T47D (cell line): ENCODE measurements at places on chromosomes 4 and X.

- no peak for DNase-seq
These were observed 14.8 kb downstream of the ADGRA3 start for GRCh38 chr4:22500831-22501714.

GRCh38 chrX:2502120-2502667 lies 1.4 kb upstream of the DHRSX start:
- no peak for DNase-seq

DNA sequence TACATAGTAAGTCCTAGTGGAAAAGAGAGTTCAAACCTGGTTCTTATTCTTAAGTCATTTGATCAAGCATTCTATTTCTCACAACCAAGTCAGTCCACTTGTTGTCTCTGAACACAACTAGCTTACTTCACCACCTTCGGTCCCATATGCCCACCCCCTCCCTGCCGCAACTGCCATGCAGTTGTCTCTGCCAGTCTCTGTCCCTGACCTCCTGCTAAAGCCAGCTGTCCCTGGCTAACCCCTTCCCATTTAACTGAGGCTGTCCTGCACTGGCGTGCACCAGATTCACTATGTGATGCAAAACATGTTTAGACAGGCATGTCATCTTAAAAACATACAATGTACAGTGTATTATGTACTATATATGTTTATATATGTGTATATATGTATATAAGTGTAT lies 12.7 kb downstream of the FRAS1 start:
- no peak for DNase-seq

GRCh38 chr4:128459547-128459946 lies 171.9 kb upstream of the PGRMC2 start:
- DNase-seq = no peak

DNA sequence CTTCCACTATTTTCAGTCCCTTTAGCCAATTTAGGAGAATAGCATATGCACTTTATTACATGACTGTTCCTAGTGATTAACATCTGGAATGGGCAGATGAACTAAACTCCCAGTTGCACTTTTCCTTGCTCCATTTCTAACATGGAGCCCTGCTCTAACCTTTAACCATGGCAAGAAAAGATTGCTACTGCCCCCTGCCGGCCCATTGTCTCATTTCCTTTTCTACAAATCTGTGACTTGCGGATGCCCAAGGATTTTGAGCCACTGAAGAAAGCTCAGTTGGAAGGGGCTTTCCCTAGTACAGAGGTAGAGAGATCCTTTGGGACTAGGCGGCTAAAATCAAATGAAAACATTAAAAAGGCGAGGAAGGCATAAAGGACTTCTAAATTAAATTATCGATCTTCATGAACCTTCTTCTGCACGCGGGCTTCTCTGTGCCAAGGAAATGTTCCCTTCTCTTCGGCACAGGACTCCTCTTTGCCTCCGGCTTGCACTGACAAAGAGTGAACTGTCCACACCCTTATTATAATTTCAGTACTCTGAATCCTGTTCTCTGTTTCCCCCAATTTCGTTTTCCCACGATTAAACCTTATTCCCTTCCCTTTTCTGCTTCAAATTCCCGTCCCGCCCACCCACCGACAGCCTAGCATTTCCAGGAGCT lies 577 bp upstream of the GLRA2 start:
- DNase-seq = no peak

- peak; percentile 52 for DNase-seq
These were observed 120.9 kb downstream of the BEND2 start for GRCh38 chrX:18099745-18100144.

DNA sequence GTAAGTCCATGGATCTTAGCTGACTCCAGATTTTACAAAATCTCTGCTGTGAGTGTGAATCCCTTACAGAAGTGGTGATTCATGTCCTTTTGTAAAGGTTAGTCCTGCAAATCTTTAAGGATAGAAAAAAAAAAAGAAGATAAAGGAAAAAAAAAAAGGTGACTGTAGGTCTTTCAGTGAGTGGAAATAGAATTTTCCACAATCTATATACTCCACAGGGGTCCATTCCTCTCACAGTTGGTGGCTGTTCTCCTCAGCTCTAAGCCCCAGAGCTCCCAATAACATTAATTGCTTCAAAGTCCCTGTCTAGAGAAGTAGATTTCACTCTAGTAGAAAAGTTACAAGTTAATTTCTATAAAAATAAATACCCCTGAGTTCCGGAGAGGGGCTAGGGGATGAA lies 189.1 kb downstream of the NDST4 start:
- no peak for DNase-seq

DNA sequence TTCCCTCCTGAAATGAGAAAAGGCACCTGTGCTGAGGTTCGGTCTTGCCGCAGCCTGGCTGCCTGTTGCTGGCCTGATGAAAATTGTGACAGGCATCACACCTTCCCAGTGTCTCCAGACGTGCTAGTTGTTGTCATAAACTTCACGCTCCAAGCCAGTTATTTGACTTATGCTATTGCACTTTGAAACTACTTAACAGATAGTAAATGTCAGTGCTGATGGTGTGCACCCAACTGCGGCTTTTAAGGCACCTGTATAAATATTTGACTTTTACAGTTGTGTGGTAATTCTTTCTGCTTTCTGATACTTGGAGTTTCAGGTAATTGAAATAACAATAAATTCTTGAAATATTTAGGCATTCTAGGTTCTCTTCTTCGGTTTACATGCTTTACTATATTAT lies 1.8 kb downstream of the WWC2 start:
- no peak for DNase-seq

DNA sequence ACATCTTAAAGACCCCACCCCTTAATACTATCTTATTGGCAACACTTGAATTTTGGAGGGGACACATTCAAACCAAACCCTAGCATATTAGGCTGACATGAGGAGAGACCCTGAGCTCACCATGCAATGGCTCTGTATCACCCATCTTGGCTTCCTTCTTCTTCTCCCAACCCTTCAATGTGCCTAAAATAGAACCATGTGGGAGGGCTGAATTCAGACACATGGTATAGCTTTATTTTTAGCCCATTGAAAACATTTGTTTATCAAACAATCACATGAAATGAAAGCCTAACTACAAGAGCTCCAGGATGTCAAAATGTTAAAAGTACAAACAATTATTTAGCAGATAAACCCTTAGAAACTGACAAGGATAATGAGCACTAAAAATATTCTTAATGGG lies 81.6 kb downstream of the RASL11B start:
- no peak for DNase-seq

DNA sequence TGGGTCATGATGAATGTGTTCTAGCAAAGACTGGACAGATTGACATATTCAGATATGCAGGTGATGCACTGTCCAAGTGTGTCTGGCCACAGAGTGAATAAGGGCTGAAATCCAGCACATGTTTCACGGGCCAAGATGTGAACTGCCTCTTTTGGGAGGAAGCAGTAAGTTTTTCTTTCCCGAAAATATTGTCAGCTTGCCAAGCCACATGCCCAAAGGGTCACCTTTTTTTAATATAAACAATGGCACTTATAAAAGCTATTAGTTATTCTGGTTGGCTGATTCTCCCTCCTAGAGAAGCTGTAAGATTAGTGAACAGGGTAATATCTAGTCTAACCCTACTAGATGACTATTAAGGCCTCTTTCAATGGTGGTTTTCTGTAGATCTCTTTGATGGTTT lies 1.5 kb upstream of the EDNRA start:
- DNase-seq = no peak

DNA sequence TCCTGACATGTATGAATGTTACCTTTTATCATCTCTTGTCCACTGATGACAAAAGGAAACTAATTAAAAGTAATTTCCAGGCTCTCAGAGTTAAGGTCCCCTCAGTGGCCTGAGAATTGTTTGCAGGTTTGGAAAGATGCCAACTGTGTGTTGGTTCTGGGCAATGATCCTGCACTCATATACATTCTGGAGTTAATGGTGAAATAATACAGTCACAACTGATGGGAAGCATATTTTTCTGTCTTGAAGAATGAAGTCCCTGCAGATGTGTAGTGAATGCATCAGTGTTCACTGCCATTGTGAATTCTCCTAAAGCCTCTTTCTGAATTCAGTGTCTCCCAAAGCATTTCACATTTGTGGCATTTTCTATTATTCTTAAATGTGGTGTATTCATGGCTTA lies 238.1 kb upstream of the PPP1R2C start:
- no peak for DNase-seq

DNA sequence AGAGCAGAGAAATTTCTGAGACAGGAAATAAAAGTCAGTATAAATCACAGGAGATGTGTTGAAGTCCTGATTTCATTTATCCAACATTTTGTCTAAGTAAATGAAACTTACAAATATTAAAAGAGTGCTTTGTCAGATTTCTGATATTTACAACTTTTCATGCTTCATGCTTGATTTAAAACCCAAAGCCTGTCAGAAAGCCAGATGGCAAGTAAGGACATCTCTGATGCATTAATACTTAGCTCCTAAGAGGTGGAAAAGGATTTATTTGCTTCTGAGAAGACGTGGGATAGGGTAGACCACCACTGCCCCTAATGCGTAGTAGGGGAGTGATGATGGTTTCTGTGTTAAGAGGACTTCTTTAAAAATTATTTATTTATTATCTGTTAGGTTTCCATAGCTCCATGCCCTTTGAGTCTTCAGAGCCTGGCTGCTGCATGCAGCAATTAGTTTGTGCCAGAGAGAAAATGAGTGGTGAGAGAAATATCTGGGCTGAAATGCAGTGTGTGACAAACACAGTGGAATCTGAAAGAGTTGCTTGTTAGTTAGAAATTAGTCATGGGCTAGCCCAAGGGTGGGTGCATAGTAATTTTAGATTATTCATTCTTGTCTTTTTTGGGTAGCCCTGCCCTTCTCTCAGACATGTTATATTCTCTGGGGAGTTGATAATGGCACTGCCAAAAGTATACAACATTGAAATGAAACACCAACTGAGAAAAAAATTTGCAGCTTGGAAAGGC lies 333.8 kb downstream of the C4orf33 start:
- no peak for DNase-seq

DNA sequence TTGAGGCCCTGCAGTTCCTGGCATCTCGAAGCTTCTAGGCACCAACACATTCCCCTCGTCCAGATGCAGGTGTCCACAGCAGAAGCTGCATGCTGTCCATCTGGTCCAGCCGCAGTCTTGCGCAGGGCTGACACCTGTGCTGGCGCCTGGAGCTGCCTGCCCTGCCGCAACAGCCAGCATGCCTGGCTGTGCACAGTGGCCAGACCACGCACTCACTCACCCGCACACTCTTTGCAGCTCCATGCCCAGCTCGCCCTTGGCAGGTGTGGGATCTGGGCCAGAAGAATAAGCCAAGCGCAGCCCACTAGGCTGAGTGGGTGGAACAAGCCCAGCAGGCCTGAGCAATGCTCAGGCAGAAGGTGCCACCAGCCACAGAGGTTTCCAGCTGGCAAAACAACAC lies 125.6 kb downstream of the PARM1 start:
- DNase-seq = no peak

GRCh38 chr4:95513022-95513421 lies 35.8 kb downstream of the UNC5C start:
- no peak for DNase-seq

DNA sequence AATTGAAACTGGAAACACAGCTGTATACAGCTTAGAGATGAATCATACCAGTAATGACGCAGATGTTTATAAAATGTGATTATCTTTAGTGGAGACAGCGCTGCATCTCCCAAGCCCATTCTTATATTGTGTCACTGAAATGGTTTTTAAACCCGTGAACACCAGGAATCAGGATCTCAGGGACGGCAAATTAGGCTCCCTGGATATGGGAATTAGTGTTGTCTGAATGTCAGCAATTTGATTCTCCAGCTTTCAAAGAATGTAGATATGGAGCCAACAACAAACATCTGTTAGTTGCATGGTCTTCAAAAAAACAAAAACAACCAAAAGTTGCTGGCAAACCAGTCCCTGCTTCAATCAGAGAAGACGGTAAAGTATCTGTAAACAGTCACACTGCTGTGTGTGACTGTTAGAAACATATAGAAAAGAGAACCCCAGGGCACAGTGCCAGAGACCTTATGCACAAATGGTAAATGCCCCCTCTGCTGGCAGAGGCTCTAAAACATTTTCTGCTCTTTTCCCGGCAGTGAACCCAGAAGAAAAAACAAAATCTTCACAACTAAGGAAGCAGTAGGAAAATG lies 351.9 kb upstream of the FTHL17 start:
- DNase-seq = peak; percentile 65

GRCh38 chr4:120316416-120316815 lies 249.8 kb upstream of the MAD2L1 start:
- no peak for DNase-seq

DNA sequence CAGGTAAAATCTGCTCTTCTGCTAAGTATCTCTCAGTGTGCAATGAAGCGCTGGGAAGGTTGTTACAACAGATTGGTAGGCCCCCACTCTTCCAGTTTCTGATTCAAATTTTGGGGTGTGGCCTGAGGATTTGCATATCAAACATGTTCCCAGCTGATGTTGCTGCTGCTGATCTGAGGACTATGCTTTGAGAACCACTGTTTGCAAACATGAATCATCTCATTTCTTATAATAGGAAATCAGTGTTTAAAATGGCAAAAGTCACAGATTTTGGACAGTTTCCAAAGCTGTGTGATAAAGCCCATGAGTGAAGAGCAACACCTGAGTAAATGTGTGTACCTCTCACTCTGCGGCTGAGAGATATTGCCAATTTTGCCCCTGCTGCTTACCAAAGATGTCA lies 36.2 kb upstream of the NDNF start:
- no peak for DNase-seq

DNA sequence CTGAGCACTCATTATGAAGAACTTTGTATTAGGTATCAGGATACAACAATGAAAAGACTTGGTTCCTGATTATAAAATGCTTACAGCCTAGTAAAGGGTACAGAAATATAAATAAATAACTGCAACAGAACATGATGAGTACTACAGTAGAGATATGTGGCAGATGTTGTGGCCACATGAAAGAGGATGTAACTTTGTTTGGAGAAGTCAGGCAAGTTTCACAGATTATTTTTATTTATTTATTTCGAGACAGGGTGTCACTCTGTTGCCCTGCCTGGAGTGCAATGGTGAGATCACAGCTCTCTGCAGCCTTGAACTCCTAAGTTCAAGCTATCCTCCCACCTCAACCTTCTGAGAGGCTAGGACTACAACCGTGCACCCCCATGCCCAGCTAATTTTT lies 15.8 kb upstream of the UBE2K start:
- DNase-seq = no peak

GRCh38 chrX:70033348-70034051 lies 16.2 kb downstream of the AWAT2 start:
- peak; percentile 37 for DNase-seq

DNA sequence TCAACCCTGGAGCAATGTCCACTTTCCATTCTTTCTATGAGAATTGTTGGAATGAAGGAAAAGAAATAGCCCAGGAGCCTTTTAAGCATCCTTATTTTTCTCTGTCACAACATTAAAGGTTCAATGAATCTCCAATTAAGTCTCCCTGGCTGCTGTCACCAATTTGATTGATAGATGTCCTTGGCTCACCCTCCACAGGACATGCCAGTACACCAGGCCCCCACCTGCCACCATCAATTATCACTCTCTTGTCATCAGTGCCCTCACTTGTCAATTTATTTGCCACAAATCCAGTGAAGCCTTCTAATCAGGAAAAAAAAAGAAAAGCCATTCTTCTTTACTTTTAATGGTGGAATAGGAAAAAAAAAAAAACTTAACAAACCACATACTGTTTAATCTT lies 453.6 kb downstream of the CENPC start:
- DNase-seq = no peak

- no peak for DNase-seq
These were observed 57.8 kb downstream of the APBB2 start for GRCh38 chr4:41156574-41156973.

- no peak for DNase-seq
These were observed 63.5 kb upstream of the ARHGAP36 start for GRCh38 chrX:130994671-130995070.
